Fibroblast of skin of back (primary cell): ENCODE measurements at places on chromosomes 1 and 21.
A peak's percentile ranks its signal among the peaks of the same experiment; 100 is the strongest.

- no peak for DNase-seq
These were observed 10.0 kb downstream of the RGSL1 start for GRCh38 chr1:182459949-182460348.

DNA sequence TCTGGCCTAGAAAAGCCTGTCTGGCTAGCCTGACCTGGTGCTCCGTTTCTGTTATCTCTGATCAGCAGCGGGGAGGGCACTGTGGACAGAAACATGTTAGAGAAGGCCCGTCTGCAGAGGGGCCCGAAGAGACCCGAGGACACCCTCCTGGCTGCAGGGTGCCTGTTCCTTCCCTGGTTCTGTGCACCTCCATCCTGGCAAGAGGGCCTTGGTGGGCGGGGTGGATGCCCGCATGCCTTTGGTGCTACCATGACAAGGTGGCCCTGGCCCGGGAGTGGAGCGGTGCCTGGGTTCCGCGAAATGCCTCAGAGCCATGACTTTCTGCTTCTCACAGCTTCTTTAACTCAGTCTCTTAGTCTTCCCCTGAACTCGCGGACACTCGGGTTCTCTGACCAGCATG lies 233.6 kb downstream of the CAMTA1 start:
- no peak for DNase-seq

DNA sequence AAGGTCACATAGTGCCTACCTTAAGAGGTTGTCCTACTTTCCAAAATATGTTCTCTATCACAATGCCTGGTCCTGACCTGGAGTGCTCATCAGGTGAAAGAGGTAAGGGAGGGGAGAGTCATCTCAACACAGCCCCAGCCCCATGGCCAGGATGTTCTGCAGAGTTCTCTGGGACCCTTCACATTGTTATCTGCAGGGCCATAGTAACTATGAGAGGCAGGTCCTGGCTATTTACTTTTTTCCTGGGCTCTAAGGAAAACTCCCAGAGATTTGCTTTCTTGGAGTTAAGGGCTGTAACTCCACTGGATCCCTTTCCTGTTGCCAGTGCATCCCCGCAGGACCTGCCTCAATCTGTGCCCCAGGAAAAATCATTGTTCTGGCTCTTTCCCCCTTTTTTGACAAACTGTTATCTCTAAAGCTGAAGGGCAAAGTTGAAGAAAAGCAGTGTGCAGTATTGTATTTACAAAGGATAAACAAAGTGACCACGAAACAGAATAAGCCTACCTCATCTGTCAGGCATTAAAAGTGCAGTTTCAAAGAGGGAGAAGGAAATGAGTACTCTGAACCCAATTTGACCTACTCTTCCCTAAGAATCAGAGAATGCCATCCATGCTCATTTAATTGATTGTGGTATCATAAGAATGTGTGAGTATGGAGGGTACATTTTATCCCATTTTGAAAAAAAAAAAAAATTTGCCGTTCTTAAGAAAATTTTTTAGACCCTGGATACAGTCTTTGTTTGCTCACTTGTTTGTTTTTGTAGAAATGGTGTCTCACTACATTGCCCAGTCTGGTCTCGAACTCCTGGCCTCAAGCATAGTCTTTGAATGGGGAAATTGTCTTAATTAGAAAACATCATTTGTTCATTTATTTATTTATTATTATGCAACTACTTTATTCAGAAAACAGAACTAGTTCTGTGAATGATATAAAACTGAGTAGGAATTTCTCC lies 149.6 kb downstream of the RHOU start:
- no peak for DNase-seq

DNA sequence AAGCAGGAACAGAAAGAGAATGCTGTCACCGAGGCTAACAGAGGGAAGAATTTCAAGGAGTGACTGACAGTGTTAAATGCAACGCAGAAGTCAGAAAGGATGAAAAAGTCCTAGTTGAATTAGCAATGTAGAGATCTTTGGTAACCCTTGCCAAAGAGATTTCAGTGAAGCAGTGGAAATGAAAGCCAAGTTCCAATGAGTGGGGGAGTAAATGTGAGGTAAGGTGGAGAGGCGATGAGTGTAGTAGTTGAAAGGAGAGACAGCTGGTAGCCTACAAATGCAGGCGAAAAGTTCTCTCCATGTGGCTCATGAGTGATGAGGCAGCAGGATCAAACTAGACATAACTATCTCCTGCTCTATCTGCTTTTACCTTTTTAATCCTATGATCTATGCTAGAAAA lies 74.6 kb upstream of the IPO9 start:
- no peak for DNase-seq

GRCh38 chr1:162359523-162360236 lies 17.0 kb downstream of the SPATA46 start:
- DNase-seq, result no peak

DNA sequence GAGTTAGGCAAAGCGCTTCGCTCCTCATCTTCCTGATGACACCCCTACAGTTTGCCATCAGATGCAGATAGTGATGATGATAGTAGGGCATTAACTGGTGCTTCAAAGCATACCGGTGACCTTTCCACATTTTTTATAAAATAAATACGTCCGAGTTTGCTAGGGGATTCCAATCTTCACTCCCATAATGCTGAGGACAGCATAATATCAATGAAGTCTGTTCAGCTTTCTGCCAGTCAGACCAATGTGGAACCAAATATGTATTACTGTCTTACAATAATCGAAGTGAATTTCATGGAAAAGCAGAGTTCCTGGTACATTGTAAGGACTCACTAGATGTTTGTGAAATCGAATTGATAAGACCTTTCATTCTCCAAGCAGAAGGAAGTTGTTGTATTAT lies 258.7 kb downstream of the RYR2 start:
- no peak for DNase-seq

- peak; percentile 83 for DNase-seq
These were observed 59.1 kb downstream of the FAAP20 start for GRCh38 chr1:2135441-2135841.

DNA sequence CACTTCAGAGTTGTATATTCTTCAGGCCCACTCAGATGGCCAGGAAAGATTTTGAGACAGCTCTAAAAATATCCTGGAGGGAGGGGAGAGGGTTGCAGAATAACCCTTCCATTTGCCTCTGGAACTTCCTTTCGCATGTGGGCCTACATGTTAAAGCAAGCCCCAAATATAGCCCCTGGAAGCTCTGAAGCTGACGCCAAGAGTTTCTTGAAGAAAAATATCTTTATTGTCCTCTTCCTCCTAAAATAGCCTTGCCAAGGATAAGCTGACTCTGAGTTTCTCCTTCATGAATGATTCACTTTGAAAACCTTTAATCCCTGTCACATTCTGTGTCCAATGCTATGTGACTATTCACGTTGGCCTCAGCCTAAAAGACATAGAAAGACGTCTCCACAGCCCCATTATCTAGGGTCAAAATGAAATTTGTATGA lies 6.4 kb downstream of the C1orf116 start:
- DNase-seq, result peak; percentile 73

GRCh38 chr1:153292740-153293479 lies 19.8 kb downstream of the PGLYRP3 start:
- DNase-seq, result no peak

- no peak for DNase-seq
These were observed 8.9 kb upstream of the A3GALT2 start for GRCh38 chr1:33329600-33330305.

DNA sequence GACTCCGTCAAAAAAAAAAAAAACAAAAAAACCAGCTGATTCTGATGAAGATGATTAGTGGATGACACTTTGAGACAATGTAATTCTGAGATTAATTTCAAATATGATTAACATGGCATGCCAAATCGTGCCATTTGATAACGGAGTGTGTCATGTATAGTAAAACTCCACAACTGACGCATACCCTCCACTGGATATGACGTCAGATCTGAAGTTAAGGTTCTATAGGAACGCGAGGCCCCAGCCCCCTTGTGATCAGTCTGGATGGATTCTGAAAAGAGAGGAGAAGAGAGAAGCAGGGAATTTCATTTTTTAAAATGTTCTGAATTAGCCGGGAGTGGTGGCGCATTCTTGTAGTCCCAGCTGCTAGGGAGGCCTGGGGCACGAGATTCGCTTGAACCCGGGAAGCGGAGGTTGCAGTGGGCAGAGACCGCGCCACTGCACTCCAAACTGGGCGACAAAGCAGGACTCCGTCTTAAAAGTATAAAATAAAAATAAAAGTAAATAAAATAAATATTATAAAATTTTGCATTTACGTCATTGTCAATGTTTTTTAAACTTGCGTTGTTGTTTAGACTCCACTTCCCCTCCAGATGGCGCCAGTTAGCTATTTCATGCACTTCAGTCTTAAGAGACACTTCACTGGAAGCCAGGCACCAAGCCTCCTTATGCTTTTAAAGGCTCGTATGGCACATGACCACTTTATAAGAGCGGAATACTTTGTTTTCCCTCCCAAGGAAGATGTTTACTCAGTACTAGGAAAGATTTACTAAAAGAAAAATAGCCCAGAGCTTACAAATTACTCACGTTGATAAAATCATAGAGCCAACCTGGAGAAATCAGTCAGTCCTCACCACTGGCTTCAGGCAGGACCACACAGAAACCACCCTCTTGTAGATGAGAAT lies 65.5 kb downstream of the UBE2U start:
- peak; percentile 77 for DNase-seq

GRCh38 chr21:41916888-41917433 lies 36.9 kb downstream of the C2CD2 start:
- DNase-seq, result no peak

DNA sequence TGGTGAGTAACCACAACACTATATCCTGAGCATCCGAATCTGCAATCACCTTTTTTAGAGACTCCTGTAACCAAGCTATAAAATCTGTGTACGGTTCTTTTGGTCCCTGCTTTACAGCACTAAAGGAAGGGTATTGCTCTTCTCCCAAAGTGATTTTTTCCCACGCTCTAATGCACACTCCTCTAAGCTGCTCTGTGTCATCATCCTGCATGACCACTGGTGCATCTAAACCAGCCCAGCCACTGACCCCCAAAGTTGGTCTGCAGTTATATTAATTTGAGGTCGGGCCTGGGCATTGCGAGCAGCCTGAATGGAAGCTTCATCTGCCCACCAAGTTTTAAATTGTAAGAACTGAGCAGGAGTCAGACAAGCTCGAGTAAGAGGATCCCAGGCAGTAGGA lies 480.0 kb downstream of the PTPRU start:
- DNase-seq, result no peak

DNA sequence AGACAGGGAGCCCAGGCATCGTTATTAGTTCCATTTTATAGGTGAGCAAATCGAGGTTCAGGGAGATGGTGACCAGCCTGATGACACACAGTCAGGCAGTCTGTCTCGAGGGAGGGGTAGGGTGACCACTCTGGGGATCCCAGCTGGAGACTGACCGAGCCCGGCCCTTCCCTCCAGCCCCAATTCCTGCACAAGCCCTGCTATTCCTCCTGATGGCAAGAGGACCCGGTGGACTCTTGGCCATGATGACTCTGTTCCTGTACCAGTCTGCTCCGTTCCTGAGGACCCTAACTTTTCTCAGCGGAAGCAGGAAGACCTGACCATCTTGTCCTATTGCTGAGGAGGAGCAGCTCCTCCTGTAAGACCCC lies 391 bp downstream of the AGT start:
- DNase-seq, result no peak

GRCh38 chr1:109523706-109524105 lies 14.2 kb upstream of the AMIGO1 start:
- DNase-seq, result no peak

DNA sequence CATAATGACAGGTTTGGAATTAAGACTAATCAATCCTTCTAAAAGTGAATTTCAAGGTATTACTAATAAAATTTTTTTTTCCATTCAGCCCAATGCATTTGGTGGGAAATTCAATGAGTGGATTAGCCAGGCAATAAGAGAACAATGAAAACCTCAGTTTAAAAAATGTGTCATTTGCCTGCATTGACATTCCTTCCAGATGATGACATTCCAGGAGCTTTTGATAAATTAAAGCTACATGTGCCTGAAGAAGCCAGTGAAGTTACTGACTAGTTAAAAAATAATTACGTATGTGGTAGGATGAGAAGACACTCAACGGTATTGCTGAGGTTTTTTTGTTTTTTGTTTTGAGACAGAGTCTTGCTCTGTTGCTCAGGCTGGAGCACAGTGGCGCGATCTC lies 37.9 kb upstream of the RC3H1 start:
- DNase-seq, result peak; percentile 55

DNA sequence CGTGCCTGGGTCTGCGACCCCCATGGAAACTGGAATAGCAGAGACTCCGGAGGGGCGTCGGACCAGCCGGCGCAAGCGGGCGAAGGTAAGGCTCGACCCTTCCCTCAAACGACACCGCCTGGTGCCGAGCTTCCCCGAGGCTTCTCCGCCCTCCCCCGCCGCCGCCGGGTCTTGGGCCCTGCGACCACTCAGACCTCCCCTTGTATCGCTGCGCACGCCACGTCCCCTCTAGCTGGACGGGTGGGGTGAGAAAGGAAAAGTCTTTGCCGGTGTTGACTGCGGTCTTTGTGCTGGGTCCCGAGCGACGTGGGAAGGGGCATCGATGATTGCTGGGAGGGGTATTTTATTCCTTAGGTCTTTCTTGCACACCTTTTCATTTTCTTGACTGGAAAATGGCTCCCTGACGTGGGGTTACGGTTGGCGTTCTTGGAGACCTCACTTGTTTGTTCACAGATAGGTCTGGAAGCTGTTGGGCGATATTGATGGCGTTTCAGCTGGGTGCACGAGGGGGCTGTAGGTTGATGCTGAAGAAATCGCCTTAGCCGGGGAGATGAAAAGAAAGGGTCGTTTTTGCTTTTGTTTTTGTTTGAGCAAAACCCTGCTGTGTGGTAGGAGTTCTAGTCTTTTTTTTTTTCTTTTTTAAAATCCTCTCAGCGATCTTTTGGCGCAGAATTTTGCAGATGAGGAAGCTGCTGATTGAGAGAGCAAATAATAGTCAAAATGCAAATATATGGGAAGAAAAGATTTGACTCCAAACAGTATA lies 776 bp downstream of the KDM1A start:
- peak; percentile 38 for DNase-seq

DNA sequence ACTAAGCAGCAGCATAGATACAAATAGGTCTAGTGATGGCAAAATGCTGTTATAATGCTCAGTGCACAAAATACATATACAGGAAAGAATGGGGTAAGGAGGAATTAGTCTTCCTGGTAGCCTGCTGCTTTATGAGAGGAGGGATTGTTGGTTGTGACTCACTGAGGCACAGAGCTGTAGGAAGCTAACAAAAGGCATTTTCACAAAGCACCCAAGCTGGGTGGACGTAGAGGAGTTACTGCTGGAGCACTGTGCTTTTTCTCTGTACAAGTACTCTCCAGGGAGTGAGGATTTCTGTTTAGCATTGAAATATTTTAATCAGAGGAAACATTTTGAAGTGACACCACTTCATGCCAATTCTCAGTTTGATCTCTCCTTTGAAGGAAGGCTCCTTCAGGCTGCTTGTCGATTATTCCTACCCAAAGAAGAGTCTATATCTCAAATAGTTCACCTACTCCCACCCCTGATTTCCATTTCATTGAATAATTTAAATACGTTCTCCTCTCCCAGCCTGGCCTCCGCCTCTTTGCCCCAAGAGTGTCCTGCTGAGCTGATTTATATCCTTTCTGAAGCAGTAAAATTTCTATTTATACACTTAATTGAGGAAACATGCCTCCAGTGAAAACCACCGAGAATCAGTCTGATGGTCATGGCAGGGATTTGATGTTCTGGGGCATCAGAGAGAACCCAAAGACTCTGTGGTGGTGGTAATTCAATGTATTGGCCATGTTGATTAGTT lies 271.9 kb downstream of the HHAT start:
- DNase-seq, result peak; percentile 49
